Tongue (tissue), 3 donors: ENCODE measurements at places on chromosomes 12 and 14.

GRCh38 chr14:95237958-95238340, 80.6 kb upstream of the DICER1 start:
- DNase-seq, result peak; percentile 53

GRCh38 chr12:46677749-46678148, 148.0 kb downstream of the SLC38A4 start:
- no peak for DNase-seq

DNA sequence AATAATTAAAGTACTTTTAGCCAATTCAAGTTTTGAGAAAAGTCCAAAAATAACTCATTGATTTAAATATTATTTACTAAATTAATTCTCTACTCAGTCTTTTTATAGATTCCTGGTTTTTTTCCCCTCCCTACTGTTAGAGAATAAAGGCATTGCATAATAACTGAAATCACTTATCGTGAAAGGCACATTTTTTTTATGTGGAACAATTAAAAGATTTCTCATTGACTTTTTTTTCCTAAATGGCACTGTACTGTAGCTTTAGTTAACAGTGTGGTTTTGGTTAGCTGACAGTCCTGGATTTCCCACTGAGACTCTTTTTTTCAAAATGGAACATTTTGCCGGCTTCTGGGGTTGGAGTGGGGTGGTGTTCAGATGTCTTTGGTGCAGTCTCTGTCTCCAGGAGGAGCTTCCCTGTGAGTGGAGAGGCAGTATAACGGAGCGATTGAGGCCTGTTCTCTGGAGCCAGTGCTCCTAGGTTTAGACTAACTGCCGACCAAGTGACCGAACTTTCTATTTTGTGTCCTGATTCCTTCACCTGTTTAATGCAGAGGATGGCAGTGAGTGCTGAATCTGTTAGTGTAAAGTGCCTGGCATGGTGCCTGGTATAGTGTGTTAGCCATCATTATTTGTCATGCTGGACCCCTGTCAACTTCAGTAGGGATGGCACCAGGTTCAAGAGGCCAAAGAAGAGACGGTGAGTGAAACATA, 117.7 kb downstream of the ADCK1 start:
- DNase-seq, result no peak

DNA sequence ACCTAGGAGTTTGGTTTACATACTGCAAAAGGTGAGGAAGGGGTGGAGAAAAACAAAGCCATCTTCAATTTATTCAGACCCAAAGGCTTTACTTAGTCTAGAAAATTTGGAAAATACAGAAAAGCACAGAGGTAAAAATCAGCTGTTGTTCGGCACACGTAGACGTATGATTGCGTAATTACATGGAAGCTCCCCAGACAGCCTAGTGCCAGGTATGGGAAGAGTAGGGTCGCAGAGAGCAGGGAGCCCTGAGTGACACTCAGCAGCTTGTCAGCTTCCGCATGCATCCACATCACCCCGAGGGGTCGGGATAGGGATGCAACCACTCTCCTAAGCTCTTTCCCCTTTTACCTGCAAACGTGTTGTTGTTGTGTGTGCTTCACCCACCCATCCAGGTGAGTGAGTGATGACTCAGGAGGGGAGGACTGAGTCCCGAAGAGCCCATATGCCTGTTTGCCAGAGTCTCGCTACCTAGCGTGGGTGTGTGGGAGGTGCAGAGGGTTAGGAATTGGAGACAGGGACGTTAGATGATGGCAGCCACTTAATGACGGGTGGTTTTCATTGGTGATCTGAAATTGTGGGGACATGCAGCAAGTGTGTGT, 20.1 kb downstream of the PIWIL1 start:
- DNase-seq, result no peak

DNA sequence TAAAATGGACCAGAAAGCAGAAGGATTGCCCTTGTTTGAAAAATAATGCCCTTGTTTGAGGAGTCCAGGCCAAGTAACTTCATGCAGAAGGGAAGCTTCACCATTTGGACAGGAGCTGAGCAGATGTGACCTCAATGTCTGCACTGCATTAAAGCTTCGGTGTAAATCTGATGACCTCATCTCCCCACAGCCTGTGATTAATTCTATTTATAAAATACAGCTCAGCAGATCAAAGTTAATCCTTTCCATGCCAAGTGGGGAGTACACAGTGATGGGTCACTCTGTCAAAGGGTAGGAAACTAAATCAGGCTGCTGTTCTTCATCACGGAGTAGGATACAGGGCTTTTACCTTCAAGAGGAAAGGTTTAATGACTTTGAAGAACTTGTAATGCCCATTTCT, 533.7 kb downstream of the RPS29 start:
- peak; percentile 74 for DNase-seq

DNA sequence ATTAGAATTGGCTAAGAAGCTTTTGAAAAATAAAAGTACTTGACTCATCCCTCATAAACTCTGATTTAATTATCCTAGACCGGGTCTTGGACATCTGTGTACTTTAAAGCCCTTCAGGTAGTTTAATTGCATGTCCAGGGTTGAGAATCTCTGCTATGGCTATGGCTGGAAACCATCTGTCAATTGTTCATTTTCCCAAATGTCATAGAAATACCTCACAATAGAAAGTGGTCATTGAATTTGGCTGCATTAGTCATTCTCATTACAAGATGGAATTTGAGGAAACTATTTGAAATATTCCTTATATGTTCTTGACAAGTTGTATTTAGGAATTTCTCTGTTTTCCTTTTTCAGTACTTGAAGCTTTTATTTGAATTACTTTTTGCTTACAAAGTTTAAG, 111.3 kb downstream of the TSHR start:
- no peak for DNase-seq

- DNase-seq, result no peak
Measured at GRCh38 chr12:27772328-27773049, 7.5 kb upstream of the KLHL42 start.

DNA sequence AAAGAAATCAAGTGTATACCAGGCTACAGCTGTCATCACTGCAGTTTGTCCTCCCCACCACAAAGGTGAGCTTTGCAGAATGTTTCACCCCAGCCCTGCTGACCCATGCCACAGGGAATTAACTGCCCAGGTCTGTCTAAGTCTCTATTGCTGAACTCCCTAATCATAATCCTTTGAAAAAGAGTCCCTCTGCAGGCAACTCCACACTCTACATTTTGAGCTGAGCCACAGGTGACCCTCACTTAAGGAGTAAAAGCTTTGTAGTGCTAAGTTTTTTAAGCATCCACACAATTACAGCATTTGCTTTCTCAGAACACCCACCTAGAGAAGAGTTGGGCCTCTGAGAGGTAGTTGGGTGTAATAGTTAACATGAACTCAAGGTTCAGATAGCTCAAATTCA, 90.0 kb downstream of the C12orf50 start:
- DNase-seq, result no peak

DNA sequence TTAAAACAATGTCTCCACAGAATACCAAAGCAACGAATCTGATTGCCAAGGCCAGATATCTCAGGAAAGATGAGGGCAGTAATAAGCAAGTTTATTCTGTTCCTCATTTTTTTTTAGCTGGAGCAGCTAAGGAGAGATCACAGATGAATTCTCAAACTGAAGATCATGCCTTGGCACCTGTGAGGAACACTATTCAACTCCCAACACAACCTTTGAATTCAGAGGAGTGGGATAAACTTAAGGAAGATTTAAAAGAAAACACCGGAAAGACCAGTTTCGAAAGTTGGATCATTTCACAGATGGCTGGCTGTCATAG, 994 bp downstream of the PRORP start:
- no peak for DNase-seq

DNA sequence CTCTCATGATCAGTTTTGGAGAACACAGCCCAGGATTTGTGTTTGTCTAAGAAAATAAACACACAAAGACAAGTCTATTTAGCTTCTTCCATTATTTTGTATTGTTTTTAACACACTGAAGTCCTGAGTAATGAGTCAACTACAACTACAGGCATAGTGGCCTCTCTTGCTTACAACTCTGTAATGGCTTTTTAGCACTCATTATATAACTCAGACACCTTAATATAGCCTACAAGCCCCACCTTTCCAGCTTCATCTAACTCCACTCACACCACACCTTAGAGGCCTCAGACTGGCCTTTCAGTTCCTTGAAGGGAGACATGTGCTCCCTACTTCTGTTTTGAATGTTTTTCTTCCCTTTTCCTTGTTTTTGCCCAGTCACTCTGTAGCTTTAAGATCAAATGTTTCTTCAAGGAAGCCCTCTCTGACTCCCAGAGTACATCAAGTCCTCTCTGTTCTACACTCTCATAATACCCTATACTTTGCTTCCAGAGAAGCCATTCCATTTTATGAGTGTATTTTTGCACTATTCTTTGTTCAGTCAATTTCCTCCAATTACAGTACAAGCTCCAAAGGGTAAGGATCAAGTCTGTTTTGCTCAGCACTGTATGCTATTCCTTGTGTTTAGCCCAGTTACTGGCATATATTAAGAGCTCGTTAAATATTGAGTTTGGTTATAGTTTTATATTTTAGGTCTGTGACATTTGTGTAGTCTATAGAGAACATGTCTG, 233.6 kb upstream of the ARHGAP5 start:
- DNase-seq, result no peak

DNA sequence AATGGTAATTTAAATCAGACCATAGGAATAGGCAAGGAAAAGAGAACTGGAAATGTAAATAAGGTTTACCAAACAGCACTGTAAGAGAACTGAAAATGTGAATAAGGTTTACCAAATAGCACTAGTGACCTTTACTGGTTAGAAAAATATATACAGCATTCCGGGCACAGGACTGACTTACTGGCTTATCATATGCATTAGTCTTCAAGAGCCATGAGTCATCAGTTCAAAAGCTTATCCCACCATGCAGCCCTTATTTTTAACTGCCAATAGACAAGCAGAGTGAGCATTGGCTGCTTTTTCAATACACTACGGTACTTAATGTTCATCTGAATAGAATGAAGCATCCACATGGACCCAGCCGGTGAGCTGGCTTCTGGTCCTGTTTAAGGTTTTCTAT, 13.0 kb upstream of the NELL2 start:
- peak; percentile 1 for DNase-seq

DNA sequence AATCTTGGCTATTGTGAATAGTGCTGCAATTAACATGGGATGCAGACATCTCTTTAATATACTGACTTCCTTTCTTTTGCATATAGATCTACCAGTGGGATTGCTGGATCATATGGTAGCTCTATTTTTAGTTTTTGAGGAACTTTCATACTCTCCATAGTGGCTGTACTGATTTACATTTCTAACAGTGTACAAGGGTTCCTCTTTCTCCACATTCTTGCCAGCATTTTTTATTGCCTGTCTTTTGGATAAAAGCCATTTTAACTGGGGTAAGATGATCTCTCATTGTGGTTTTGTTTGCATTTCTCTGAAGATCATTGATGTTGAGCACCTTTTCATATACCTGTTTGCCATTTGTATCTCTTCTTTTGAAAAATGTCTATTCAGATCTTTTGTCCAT, 8.4 kb downstream of the AMDHD1 start:
- DNase-seq, result no peak

DNA sequence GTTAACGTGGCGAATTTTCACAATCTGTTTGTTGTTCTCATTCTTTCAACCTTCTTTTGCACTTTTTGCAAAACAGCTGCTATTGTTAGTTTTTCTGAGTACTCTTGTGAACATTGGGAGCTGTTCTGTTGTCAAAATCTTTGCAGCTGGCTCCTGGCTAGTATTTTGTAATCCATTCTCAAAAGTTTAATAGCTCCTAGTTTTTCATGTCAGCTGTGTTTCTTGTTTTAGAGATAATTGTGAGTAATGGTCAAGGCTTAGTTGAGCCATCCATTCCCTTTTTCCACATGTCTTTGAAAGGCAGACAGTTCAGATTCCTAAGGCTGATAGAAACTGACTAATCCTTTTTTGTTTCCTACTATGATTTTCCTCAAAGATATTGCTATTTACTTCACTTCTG, 39.1 kb upstream of the CRADD start:
- DNase-seq, result peak; percentile 18

DNA sequence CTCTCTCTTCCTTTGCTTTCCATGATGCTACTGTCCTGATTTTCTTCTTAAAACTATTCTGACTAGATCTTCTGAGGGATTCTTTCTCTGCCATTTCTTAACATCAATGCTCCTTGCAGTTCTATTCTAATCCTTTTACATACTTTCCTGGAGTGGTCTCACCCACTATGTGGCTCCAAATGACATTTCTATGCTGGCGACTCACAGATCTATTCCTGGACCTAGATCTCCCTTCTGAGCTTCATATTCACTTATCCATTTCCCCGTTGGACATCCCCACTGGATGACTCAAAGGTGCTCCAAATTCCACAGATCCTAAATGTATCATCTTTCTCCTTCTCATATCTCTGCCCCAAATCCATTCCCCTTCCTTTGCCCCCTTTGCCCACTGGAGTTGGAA, 4.1 kb downstream of the TEP1 start:
- peak; percentile 46 for DNase-seq

DNA sequence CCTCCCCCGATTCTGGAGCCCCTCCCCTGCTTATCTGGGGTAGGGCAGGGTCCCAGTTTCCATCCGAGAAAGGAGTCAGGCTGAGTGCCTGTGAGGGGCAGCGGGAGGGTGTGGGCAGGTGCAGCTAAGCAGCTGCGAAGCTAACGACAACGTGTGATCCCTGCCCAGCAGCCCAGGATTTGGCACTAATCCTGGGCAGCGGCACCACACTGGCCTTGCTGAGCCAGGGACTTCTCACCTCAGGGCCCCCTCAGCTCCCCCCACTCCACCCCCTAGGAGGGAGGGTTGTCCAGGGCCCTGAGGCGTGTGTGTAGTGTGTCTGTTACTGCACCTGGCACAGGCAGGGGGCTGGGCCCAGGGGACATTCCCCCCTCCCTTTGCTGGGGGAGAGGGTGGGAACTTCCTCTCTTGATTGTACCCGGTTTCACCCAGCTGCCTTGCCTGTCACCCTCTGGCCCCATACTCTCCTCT, 1.8 kb downstream of the SMIM41 start:
- peak; percentile 82 for DNase-seq

- no peak for DNase-seq
Measured at GRCh38 chr14:53968726-53969125, 12.1 kb upstream of the BMP4 start.

GRCh38 chr12:110874351-110874750, 27.6 kb downstream of the CCDC63 start:
- no peak for DNase-seq

- DNase-seq, result peak; percentile 73
Measured at GRCh38 chr12:50661300-50662115, 102.4 kb upstream of the ATF1 start.

DNA sequence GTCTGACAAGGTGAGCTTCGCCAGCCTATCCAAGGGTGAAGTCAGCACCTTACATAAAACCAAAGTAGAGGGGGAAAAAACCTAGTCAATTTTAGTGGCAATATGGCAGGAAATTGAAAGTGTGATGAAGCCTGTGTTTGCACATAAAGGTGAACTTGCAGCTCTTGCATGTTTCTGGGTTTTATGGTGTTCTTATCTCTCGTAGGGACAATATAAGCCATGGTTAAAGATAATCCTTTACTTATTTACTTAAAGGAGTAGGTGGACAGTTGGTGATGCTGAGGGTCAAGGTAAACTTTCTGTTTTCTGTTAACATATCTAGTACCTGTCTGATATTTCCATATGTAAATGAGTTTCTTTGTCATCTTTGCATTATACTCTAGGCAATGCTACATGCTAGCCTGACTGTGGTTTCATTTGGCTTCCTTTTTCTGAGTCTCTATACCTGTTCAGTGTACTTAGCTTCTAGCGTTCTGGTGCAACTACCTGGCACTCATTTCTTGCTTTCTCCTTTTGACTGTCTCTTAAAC, 32.8 kb downstream of the CCDC91 start:
- DNase-seq, result no peak
